ENCODE measurements at places on chromosomes 7 and 10.

DNA sequence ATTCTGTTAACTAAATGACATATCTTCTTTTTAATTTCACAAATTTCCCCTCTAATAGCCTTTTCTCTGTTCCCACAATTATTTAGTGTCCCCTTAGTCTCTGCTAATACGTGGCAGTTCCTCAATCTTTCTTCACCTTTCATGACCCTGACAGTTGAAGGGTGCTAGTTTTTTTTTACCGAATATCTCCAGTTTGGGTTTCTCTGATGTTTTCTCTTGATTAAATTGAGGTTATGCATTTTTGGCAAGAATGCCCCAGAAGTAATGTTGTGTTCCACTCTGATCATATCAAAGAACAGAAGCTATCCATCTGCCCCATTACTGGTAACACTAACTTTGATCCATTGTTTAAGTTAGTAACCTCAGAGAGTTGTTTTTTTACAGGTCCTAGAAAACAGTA lies 133.6 kb upstream of the ASAH2 start:
- no peak for DNase-seq

GRCh38 chr7:74039337-74039736 lies 11.4 kb downstream of the ELN start:
- no peak for DNase-seq

GRCh38 chr10:80684259-80684658 lies 146.6 kb downstream of the SH2D4B start:
- peak; percentile 8 for DNase-seq

DNA sequence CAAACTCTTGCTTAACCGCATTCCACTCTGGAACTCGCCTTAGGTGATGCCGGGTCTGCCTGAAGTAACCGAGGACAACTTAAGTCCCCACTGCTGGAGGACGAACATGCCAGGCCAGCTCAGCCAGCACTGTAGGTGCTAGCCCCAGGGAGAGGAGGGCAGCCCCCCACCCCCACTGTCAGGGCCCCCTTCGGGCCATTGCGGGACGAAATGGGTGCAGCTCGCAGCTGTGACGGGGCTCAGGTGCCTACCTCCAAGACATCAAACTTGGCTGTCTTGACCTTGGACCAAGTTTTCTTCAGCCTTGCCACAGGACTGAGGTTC lies 60.4 kb downstream of the CSGALNACT2 start:
- no peak for DNase-seq

GRCh38 chr7:2233926-2234325 lies 1.2 kb upstream of the MAD1L1 start:
- peak; percentile 23 for DNase-seq

DNA sequence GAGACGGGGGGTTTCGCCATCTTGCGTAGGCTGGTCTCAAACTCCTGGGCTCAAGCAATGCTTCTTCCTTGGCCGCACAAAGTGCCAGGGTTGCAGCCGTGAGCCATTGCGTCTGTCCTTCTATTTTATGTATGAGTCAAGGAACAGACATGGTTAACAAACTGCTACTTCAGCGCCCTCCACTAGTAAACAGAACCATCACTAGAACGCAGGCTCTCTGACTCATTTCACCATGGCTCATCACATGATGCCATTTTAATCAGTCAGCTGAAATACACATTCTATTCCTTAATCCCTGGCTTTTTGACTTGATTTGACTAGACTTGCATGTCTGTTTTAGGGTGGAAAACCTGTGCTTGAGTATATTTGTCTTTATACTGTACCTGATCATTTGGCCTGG lies 41.3 kb downstream of the CELF2 start:
- peak; percentile 50 for DNase-seq

DNA sequence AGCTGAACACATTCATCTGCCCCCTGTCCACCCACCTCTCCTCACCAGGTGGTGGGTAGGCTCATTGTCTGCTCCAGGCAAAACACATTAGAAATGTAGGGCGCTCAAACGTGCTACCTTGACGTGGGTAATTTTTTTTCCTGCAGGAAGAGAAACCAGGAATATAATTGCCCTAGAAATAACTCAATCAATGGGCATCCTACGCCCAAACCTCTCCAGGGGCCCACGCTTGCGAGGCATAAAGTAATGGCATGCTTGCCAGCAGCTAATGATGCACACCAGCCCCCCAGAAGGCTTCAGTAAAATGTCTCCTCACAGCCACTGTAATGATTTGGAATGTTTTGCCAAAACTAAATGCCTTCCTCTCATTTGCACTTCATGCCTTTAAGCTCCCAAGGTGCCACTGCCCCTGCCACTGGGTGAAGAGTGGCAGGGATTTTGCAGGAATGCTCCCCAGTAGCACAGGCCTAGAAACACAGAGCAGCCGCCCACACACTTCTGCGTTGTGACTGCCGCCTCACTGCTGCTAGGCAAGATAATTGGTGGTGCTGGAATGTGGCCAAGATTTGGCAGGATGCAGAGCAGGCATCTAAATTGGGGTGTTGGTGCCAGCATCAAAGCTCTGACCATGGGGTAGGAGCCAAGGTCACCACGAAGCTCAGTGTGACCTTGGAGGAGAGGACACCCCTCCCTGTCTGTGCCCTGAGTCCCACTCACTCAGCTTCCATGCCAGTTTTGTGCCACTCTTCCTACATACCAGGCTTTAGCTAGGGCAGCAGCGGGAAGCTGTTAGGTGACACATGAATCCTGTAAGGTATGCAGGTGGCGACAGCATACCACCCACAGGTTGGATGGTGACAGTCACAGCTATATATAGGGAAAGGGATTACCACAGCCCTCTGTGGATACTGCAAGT lies 48.7 kb upstream of the PPP1R3C start:
- DNase-seq: peak; percentile 7

- DNase-seq: peak; percentile 49
Observed at GRCh38 chr7:134891696-134892678, 94.3 kb upstream of the AGBL3 start.

DNA sequence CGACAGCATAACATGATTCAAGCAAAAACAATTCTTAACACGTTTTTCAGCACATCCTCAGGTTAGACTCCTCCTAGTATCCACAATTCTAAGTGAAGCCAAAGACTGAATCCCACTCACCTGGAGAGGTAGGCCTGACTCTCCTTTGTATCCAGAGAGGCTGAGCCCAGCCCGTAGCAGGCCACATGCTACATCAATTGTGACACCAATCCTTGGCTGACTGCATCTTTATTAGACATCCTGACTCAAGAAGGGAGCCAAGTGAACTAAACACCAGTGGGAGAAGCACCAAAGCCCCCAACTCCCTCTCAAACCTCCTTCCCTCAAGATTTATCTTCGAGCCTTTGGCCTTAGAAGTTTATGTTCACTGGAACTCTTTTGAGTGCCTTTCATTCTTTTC lies 125.5 kb upstream of the PDLIM1 start:
- no peak for DNase-seq

DNA sequence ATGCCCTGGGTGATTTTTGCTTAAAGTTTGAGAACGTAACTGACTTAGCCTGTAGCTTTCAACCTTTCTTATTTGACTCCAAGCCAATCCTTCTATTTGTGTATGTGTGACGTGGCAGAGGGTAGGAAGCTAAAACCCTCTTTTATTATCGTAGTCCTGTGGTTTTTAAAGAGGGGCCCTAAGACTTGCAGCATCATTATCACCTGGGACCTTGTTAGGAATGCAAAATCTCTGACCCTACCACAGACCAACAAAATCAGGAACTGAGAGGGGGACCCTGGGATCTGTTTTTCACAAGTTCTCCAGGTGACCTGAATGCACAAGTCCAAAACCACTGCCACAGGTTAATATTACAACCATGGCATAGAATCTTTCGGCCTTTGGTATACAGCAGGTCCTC lies 80.1 kb downstream of the OSBPL3 start:
- no peak for DNase-seq

- no peak for DNase-seq
Observed at GRCh38 chr7:17005271-17005670, 123.5 kb upstream of the AGR3 start.

- DNase-seq: no peak
Observed at GRCh38 chr10:127991543-127992255, 84.8 kb downstream of the PTPRE start.

- DNase-seq: peak; percentile 41
Observed at GRCh38 chr10:51257511-51258248, 183.4 kb downstream of the PRKG1 start.

GRCh38 chr10:36181426-36182178 lies 539.5 kb upstream of the FZD8 start:
- DNase-seq: peak; percentile 45
